M059J (cell line): ENCODE measurements at places on chromosomes 13 and 19.

DNA sequence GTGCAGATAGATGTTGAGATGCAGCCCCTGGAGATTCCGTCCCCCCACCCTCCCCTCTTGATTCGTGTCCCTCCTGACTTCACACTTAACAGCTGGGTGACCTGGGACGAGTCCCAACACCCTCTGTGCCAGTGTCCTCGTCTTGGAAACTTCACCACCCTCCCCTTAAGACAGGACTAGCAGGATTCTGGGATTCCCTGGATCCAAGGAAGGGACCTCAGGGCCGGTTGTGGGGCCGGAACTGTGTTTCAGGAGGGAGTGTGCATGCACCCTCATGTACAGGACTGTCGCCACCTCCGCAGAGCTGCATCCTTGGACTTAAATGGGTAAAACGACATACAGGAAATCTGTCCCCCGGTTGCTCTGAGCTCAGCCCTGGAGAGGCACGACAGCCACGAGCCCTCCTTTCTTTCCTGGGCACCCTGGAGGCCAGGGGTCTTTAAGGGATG is 990 bp downstream of the MYO9B start:
- peak; percentile 24 for DNase-seq

DNA sequence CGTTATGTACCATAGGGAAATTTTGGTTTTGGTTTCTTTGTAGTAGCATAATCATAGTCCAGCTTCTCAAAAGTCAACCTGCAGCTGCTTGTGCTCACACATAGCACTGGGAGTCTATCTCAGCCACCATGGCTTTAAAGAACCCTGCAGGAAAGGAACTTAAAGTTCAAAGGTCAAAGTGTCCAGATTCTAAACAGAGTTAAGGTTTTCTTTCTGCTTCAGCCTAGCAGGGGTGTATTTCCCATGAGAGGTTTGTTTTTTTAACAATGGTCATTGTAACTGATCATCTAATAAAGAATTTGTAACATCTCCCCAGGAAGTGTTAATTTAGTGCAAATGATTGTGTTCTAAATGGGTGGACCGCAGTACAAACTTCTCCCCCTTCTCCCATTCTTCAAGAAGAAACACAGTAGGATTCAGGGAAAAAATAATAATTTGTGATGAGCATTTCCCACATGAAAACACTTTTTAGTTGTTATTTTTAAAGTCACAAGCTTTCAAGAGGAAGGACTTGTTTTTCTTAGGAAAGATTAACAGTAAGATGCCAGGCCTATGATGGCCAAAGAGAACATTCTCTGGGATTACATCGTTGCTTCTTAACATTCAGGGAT is 168.0 kb downstream of the EFNB2 start:
- DNase-seq: no peak

- no peak for DNase-seq
Measured at GRCh38 chr19:32012886-32013631, 332.4 kb upstream of the ZNF507 start.

DNA sequence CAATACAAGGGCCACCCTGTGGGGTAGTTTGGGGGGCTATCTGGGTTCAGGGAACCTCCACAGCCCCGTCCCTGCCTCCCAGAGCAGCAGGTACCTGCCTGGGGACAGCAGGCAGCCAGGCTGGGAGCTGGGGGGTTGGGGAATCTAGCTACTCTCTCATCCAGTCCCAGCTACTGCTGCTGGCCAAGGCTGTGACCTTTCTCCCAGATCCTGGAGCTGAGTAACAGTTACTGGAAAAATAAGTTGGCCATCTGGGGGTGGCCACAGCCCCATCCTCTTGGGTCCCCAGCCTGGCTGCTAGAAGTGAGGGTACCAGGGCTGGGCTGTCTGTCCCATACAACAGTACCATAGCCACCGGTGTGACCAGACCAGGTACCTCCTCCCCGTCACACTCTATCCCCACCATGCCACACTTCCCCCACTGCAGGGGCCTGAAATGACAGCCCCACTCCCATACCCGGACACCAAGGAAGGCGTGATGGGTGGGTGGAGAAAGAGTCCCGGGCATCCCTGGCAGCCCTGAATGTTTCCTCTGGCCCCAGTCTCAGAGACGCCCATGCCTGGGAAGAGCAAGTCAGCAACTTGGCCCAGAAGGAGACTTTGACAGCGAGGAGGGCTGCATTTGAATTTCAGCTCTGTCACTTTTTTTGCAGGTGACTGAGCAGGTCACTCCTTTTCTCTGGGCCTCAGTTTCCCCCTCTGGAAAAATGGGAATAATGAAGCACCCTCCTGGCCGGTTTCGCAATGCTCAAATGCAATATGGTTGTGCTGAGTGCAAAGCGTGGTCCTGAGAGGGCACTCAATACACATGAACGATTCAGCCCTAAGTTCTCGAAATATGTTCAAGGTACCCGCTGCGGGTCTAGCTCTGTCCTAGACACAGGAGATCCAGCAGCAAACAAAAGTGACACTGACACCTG is 30.7 kb upstream of the NFIC start:
- peak; percentile 75 for DNase-seq

DNA sequence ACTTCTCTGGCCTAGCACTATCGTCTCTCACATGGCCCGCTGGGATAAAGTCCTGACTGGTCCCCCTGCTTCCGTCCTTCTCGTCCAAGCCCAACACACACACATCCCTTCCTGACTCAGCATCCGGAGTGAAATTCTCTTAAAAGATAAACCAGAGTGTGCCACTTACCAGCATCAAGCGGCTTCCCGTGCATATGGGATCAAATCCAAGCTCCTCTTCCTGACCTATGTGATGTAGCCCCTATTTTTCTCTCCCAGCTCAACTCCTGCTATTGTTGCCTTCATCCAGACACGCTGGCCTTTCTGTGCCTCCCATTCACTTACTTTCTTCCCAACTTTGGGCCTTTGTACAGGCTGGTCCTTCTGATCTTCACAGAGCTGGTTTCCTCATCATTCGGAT is 530.4 kb downstream of the DIAPH3 start:
- DNase-seq: no peak

- peak; percentile 42 for DNase-seq
Measured at GRCh38 chr13:101757446-101758039, 305.1 kb downstream of the ITGBL1 start.

- DNase-seq: no peak
Measured at GRCh38 chr13:32726374-32727037, 140.3 kb downstream of the PDS5B start.

- peak; percentile 79 for DNase-seq
Measured at GRCh38 chr19:782185-782877, 14.9 kb upstream of the PTBP1 start.

DNA sequence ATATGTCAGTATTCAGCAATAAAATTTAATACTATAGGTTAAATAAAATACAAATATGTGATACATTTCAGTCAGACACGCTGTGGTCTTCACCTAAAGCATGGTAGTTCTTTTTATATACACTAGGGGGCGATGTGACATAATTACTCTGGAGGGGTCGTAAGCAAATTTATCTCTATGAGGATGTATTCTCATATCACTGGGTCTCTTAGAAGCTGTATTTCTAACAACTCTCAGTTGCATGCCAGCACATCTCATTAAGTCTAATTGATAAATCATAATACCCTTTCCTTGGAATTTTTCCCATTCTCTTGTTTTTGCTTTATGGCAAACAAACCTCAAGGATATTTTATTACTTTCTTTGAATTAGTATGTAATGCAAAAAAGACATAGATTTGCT is 3.9 kb upstream of the PCDH17 start:
- peak; percentile 19 for DNase-seq

- DNase-seq: no peak
Measured at GRCh38 chr19:15431396-15432017, 12.7 kb upstream of the AKAP8L start.

DNA sequence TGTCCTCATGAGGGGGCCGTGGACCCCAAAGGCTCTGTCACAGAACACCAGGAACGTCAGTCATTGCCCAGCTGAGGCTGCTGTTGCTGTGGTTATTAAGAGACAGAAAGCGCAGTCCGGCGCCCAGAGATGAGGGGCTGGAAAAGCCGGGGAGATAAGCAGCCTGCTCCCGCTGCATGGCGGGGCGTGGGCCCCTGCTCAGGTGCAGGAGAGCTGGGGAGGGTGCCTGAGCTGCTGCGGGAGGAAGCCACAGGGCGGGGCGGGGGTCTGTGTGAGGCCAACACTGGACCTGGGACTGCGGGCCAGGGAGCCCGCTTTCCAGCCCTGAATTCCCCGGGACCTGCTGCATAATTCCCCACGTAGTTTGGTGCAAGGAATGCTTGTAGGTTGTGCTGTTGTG is 11.3 kb downstream of the SOX1 start:
- DNase-seq: no peak

DNA sequence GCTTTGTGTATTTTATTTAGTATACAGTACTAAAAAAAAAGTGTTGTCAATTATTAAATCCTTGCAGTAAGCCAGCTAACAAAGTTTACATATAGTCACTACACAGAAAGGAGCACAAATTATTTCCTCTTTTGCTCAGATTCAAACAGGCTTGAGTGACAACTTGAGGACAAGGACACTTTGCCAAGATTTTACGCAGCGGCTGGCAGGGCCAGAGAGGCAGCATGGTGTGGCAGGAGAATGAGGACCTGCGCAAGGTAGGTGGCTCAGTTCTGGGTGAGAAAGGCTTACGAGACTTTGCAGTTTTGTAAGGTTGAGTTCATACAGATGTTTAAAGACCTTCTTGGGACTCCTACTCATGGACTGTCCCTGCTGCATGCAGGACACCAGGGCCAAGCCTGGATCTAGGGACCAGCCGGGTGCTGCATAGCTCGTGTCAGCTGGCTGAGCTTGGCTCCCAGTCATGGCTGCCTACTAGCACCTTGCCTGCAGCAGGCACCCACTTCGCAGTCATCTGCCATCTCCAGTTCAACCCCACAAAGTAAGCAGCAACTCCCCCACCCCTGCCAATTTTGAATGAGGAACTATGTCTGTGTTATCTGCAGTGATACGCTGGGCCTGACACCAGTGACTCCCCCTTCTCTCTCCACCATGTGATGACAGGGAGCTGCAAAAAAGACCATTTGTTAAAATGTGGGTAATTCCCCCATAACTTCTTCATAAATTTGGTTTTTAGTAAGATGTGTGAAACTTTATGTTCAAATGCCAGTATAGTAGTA is 3.7 kb upstream of the TUBA3C start:
- no peak for DNase-seq

GRCh38 chr13:43088093-43088511 is 64.7 kb downstream of the DNAJC15 start:
- no peak for DNase-seq

- DNase-seq: no peak
Measured at GRCh38 chr13:114112231-114112825, 20.1 kb downstream of the RASA3 start.

DNA sequence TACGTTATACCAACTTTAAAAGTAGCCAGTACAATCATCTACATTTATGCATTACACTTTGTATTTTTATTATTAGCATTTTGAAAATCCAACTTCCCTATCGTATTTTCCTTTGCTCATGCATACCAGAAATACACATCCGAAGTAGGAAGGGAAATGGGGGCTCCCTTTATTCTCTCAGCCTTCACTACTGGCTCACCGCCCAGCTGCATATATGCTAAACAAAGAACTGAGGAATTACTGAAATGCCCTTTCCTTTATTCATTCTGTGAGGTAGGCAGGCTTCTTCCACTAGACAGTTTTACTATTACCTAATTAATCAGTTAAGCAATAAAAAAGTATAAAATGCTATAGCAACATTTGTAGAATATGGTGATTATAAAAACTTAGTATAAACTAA is 291.6 kb downstream of the KLF12 start:
- no peak for DNase-seq

GRCh38 chr19:14375055-14375581 is 6.1 kb upstream of the ADGRE5 start:
- no peak for DNase-seq

DNA sequence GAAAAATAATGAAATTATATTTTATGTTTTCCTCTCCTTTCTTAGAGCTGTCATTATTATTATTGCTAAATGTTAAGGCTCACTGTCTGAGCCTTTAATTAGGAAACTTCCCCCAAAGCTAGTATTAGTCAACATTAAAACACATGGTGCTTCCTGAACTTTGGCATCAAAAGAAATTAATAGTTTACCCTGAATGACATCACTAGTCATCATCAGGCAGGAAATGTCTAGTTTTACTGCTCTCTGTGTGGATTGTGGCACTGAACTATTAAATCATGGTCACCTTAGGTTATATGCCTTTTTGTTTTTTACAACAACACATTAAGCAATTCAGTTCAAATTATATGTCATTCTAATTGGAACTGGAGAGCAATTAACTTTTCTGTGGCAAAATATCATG is 595.5 kb downstream of the SLITRK1 start:
- peak; percentile 6 for DNase-seq

- peak; percentile 67 for DNase-seq
Measured at GRCh38 chr13:30364133-30364532, 56.8 kb upstream of the KATNAL1 start.

- no peak for DNase-seq
Measured at GRCh38 chr19:54422136-54422535, 6.9 kb downstream of the TTYH1 start.

DNA sequence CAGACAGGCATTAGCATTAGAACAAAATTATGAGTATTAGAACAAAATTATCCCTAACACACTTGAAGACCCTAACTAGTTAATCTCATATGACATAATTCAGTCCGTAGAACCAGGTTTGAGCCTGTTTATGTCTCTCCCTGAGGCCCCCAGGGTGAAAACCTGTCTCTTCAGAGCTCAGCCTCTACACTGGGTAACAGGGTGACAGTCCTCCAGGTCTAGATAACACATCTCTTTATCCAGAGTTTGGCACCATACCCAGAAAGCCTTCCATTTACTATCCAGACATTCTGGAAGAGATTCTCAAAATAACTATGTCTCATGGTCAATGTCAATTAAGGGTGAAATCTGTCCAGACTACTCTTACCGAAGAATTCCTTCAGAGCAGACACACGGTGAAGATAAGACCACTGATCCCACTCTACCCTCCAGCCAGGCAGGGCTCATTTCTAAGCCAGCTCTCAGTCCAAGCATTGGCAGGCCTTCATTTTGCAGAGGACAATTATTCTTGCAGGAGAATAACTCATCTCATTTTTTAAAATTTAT is 1195.3 kb downstream of the EFNB2 start:
- no peak for DNase-seq

GRCh38 chr19:16283210-16284061 is 41.2 kb upstream of the KLF2 start:
- DNase-seq: no peak

GRCh38 chr13:43920965-43921674 is 41.4 kb downstream of the LACC1 start:
- DNase-seq: peak; percentile 14

GRCh38 chr19:57389730-57390598 is at the start of gene ZNF548:
TSS of gene ZNF548 (plus strand) at chr19:57389854. CDS start at chr19:57390100, 246 bp downstream.
- peak; percentile 99 for DNase-seq

GRCh38 chr13:112894673-112895481 is 74.1 kb upstream of the MCF2L start:
- DNase-seq: no peak

GRCh38 chr13:88125055-88125454 is 453.9 kb downstream of the SLITRK5 start:
- DNase-seq: no peak

GRCh38 chr13:99442273-99442895 is 58.9 kb upstream of the TM9SF2 start:
- DNase-seq: peak; percentile 39

GRCh38 chr13:46598820-46599180 is 45.8 kb downstream of the LRCH1 start:
- no peak for DNase-seq
